ENCODE measurements at places on chromosomes 7 and 10.

DNA sequence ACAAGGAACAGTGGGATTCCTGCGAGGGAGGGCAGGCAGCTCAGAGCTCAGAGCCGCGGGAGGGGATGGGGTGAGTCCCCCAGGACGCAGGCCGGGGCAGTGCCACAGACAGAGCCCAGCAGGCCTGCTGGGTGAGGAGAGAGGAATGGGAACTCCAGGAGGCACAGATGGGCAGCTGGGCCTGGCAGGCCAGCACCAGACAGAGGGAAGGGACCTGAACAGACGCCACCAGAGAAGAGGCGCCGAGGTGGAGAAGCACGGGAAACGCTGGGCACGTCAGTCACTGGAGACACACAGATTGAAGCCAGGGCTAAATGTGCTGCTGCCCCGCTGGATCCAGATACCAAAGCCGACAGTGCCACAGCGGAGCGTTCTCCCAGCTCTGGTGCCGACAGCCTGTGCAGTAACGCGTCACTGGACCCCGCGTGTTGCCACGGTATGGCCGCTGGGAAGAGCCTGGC lies 225.8 kb downstream of the MAD1L1 start:
- no peak for DNase-seq

GRCh38 chr10:78736926-78737630 lies 331.7 kb upstream of the ZMIZ1 start:
- no peak for DNase-seq

DNA sequence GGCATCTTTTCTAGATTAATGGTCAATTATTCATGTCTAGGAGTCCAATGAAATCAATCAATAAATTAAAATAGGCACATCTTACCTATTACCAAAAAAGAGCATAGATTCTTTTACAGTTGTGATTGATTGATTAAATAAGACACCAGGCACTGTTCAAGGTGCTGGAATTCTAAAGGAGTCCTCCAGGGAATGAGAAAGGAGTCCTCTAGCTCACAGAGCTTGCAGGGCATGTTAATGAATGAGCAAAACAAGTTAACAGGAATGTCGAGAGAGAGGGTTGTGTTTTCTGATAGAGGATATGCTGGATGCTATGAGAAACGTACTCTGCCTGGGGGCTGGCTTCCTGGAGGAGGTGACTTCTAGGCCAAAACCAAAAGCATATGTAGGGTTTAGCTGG lies 191.4 kb downstream of the BMPER start:
- no peak for DNase-seq

DNA sequence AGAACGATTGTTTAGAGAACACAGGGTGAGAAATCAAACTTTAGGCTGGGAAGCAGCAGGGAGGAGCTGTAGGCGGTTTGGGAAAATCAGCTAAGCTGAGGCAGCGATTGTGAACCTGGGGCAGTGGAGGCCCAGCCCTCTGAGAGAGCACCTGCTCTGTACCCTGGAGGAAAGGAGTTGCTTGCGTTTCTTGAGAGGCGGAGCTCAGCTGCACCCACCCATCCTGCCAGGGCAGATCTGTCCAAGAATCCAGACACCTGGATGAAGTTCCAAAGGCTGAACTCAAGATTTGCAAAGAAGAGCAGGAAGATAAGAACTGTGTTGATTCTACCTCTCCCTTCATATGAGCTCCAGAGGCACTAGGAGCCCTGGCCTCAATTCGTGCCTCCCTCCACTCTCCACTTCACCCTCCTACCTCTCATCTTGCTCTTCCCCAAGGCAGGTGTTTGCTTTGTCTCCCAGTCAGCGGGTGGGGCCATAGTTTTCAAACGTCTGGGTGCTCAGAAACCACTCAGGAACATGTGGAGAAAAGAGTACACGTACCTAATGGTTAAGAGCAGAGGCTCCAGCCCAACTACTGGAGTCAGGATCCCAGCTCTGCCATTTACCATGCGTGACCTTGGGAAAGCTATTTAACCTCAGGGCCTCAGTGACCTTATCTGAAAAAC lies 21.5 kb upstream of the TMEM213 start:
- no peak for DNase-seq

GRCh38 chr10:102159051-102159597 lies 6.9 kb downstream of the NOLC1 start:
- no peak for DNase-seq

DNA sequence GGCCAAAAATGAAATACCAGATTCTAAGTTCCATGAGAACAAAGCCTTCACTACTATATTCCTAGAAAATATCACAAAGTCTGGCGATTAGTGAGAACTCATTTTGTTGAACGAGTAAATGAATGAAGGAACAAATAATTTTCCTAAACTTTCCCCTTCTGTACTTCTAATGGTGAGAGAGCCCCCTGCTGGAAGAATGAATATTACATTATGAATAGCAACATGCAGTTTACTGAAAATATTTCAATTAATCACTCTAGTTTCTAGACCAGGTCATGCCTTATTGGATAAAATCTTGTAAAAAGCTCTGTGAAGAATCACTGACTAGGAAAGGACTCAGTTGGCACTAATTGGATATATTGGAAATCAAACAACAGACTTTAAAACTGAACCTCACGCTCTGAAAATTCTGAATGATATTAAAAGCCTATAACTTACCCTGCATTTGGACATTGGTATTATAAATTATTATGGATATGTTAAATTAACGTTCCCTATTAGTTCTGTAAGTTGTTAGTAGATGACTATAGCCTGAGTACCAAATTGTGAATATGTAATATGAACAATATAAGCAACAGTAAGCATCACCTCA lies 32.4 kb upstream of the MTPN start:
- peak; percentile 2 for DNase-seq

Data from NCI-H1048 (cell line).